ENCODE measurements at places on chromosomes 6 and 20.

- no peak for DNase-seq
Measured at GRCh38 chr6:24911796-24912382, 23.9 kb downstream of the RIPOR2 start.

DNA sequence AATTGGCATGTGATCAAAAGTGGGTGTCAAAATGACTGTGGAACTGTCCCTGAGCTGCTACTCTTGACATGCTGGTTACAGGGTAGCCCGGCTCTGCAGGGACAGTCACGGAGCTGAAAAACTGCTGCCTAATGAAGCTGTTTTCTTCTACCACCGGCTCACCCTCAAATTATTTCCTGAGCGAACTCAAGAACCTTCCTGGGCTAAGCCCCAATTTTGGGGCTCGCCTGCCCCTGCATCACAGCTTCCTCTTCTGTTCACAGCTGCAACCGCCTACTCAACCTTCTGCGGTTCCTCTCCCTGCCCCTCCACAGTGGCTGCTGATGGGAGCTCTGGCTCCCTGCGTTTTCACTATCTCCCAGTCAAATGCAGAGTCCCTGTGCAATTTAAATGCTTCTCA is 110.8 kb upstream of the MLN start:
- DNase-seq, result no peak

DNA sequence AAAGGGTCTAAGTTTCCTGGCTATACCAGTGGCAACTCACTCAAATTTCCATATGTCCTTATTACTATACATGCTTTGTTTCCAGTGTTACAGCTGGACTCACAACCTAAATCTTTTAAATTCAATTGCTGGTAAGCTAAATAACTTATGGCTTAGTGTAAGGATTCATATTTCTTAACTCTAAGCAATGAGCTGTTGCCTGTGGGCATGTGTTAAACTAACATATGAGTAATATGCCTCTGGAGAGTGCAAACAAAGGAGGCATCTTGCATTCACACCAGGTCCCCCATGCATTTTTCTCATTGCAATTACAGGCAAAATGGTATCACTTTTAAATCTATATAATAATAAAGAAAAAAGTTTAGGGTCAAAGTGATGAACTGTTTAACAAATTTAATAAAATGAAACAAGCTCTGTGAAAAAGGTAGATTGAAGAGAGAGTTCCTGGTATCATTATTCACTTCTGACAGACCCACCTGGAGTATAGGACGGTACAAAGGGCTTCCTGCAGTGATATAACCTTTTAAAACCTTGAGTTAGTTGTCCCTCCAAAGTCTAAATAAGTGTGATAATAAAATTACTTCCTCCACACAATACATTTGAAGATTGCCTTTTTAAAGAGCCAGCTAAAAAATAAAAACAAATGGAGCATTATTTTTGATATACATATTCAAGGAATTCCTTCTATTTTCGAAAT is 57.6 kb upstream of the HMGCLL1 start:
- no peak for DNase-seq

DNA sequence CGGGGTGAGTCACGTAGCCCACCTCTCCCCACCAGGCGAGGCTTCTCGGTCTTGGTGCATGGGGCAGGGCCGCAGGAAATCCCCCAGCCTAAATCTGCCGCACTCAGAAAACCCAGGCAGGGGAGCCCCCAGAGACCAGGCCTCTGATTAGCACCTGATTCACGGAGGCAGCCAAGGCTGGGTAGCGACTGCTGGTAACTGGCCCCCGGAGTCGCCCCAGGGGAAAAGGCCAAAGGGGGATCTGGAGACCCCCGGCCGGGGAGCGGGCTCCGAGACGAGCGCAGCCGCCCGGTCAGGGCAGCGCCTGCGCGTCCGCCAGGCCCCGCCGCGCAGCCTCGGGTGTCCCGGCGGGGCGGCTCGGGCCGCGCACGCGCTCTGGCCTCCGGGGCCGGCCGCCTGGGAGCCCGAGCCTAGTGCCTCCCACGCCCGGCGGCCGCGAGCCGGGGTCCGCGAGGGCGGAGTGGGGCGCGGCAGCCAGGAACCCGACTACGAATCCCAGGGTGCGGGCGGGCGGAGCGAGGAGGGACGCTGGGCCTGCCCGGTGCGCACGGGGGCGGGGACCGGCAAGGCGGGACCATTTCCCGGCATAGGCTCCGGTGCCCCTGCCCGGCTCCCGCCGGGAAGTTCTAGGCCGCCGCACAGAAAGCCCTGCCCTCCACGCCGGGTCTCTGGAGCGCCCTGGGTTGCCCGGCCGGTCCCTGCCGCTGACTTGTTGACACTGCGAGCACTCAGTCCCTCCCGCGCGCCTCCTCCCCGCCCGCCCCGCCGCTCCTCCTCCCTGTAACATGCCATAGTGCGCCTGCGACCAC is at the start of gene DUSP22:
Gene DUSP22 (plus strand): TSS at position 791 of the 809 bp plus-strand sequence. CDS start 53 bp downstream, outside the sequence.
- DNase-seq, result no peak

DNA sequence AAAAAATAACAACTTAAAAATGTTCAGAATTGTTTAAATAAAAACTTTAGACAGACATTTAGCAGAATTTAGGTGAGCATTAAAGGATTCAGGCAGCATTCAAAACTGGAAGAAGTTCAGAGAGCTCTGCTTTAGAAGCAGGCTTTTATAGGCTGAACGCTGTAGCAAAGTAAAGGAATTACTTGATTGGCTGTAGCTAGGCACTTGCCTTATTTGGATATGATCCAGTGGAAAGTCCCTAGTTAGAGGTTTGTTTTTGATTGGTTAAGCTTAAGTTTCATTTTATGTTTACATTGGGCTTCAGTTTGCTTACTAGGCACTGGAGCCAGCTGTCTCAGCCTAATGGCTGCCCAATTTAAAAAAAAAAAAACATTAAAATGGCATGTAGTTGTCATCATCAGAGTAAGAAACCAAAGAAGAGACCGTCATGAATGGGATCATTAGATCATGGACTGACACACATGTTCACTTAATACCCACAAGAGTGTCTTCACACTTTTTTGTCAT is 65.1 kb downstream of the CBFA2T2 start:
- peak; percentile 93 for DNase-seq

DNA sequence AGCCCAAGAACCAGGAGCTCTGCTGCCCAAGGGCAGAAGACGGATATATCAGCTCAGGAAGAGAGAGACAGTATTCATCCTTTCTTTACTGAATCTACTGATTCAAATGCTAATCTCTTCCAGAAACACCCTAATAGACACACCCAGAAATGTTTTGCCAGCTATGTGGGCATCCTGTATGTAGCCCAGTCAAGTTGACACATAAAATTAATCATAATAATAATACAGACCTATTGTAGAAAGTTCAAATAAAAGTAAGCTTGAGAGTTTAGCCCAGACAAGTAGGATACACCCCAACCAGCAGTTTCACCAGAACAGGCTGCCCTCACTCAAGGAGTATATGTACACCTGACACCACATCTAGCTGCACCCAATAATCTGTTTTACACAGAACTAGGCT is 73.9 kb upstream of the VGLL2 start:
- no peak for DNase-seq

GRCh38 chr20:59062081-59062480 is 19.5 kb upstream of the PRELID3B start:
- no peak for DNase-seq

GRCh38 chr20:48102076-48102787 is 317.0 kb upstream of the SULF2 start:
- DNase-seq, result no peak

DNA sequence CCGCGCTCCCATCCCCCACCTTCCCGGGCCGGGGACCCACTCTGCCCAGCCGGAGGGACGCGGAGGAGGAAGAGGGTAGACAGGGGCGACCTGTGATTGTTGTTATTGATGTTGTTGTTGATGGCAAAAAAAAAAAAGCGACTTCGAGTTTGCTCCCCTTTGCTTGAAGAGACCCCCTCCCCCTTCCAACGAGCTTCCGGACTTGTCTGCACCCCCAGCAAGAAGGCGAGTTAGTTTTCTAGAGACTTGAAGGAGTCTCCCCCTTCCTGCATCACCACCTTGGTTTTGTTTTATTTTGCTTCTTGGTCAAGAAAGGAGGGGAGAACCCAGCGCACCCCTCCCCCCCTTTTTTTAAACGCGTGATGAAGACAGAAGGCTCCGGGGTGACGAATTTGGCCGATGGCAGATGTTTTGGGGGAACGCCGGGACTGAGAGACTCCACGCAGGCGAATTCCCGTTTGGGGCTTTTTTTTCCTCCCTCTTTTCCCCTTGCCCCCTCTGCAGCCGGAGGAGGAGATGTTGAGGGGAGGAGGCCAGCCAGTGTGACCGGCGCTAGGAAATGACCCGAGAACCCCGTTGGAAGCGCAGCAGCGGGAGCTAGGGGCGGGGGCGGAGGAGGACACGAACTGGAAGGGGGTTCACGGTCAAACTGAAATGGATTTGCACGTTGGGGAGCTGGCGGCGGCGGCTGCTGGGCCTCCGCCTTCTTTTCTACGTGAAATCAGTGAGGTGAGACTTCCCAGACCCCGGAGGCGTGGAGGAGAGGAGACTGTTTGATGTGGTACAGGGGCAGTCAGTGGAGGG is 2.8 kb downstream of the SOX4 start:
- DNase-seq, result peak; percentile 66

GRCh38 chr6:16533210-16533609 is 228.1 kb downstream of the ATXN1 start:
- no peak for DNase-seq

DNA sequence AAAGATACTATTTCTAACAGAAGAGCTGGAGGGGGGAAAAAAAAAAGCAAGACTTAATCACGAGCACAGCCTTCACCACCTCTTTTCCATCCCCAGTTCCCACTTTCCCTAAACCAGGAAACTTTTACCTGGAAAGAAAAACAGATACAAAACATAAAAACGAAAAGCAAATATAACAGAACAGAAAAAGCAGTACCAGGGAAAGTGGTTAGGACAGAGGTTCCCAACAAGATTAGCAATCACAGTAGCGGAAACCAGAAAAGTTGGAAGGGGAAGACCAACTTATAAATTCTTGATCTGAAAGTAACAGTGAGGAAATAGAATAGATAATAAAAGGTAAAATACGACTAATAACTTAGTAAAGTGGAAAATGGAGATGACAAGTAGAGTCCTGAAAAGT is 1.2 kb downstream of the DDX39B start:
- DNase-seq, result no peak

DNA sequence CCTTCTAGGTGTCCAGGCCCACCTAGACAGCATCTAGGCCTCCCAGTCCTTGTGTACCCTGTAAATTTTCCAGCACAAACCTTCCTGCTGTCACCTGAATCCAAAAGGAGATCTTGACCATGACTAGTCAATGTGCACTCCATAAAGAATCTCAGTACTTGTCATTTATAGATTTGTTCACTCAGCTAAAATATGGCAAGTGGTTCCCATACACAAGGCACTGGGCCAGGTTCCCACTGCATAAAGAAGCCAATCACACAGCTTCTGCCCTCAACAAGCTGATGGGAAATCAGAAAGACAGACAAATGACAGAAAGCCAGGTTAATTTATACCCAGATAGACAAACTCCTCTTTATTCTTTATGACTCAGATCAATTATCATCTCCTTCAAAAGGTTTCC is 526.8 kb downstream of the CD83 start:
- DNase-seq, result no peak

DNA sequence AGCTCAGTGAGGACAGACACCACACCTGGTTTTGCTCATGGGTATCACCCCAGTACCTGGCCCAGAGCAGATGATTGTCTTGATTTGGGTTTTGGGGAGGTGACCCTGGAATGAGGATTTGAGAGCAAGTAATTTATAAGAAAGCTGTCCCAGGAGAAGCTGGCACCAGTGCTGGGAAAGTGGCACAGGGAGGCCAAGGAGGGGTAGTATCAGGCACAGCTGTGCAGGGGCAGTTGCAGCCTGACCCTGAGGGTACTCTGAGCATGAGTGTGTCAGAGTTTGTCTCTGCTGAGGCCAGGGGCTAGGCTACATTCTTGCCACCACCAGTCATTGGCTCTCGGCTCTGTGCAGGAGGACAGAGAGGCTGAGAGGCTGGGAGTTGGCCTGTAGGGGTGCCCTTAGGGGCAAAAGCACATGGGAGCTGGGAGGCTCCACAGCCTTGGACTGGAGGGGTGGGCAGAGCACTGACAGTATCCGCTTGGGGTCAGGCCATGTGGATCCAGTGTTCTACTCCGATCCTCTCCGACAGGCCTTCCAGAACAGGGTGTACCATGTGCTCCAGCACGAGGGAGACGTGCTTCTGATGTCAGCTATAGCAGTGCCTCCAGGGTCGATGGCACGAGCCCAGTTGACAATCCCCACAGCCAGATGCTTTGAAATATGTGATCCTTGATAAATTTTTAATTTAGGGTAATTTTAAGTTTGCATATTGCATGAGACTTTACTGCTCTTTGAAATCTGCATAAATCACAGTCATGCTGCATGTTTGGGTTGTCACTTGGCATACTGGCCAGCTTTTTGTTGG is 121.3 kb downstream of the PHACTR3 start:
- DNase-seq, result no peak

- no peak for DNase-seq
Measured at GRCh38 chr6:18515767-18516166, 128.6 kb downstream of the RNF144B start.

GRCh38 chr6:134683783-134684422 is 266.0 kb downstream of the ALDH8A1 start:
- no peak for DNase-seq

GRCh38 chr6:137904822-137905617 is 38.0 kb downstream of the TNFAIP3 start:
- no peak for DNase-seq

GRCh38 chr6:49030251-49031020 is 432.6 kb downstream of the MMUT start:
- DNase-seq, result no peak

DNA sequence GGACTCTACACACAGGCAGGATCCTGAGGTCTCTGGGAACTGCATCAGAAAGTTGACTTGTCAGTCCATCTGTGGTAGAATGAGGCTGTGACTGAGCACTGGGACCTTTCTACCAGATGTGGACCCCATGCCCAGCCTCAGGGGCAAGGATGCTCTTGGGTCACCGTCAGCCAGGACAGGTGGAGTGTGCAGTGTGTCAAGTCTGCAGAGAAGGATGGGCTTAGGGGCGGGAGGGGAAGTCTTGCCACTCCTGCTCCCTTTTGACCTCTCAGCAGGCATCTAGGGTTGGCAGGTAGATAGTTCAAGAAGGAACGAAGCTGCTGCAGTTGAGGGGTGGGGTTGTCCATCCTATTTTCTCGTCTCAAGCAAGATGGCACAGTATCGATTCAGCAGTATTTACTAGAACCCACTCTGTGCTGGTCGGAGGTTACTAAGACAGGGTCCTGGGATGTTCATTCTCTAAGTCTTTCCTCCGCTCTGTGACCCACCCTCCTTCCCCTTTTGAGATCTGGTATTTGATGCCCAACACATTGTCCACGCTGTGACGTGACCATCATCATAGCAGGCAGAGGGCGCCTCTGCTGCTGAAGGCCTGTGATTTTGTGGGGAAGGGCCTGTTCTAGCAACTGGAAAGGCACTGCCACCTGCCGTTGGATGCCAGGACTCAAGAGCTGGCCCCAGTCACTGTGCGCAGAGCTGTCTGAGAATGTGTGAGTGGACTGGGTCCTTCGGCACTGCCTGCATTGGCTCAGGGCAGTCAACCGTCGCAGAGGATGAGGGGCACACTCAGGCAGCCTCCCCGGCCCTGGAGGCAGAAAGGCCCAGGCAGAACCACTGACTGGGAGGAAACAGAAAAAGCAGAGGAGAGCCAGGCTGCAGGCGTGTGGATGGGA is 23.2 kb downstream of the RBCK1 start:
- DNase-seq, result no peak

GRCh38 chr20:62771396-62772102 is 24.7 kb upstream of the MRGBP start:
- DNase-seq, result no peak
